ENCODE measurements at places on chromosomes 11 and 22.

DNA sequence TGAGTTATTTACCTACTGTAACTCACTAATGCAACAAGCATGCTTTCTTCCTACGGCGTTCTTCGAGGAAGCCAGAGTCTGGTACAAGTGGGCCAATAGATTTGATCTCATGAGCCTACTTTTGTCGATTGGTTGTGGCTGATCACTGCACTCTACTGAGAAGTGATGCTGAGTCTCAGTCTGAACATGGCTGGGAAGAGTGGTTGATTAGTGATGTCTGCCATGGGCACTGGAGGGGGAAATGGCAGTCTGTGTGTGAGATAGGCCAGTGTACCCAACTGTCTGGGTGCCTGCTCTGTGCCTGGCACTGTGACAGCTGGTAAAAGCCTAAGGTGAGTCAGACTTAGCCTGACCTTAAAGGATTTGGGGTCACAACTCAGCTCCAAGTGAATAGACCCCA lies 28.3 kb downstream of the MYO18B start:
- no peak for DNase-seq

DNA sequence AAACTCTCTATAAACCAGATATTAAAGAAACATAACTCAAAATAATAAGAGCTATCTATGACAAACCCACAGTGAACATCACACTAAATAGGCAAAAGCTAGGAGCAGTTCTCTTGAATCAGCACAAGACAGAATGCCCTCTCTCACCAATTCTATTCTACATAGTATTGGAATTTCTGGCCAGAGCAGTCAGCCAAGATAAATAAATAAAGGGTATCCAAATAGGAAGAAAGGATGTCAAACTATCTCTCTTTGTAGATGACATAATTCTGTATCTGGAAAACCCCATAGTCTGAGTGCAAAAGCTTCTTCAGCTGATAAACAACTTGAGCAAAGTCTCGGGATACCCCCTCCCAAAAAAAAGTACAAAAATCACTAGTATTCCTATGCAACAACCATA lies 359.8 kb downstream of the LRRC4C start:
- DNase-seq, result no peak

GRCh38 chr22:23752750-23753149 lies 1.5 kb downstream of the VPREB3 start:
- DNase-seq, result no peak

- DNase-seq, result no peak
Measured at GRCh38 chr11:65410936-65411680, 11.5 kb upstream of the NEAT1 start.

DNA sequence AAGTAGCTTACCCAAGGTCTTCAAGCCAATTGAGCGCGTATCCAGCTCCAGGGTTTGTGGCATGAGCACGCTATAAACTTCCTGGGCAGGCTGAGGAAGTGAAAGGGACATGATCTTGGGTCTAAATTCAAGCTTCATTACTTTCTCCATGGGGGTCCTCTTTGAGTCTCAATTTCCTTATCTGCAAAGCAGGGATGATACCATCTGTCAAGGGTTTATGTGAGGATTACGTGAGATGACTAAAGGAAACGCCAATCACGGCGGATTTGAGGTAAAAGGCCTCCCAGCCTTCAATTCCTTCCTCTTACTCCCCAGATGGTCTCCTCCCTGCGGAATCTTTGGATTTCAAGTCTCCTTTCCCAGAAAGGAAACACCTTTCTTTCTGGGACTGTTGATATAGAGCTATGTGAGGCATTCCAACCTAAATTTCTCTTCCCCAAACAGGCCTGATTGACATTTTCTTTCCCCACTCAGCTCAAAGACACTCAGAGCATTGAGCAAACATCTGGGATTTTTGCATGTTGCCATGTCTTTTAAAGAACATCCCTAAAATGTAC lies 474.4 kb downstream of the INSC start:
- DNase-seq, result no peak

GRCh38 chr11:75814363-75814676 lies 690 bp upstream of the UVRAG start:
- no peak for DNase-seq

GRCh38 chr11:66638177-66639065 lies at the start of gene RBM4:
Gene RBM4, plus strand, starts transcription at chr11:66638703. Its CDS starts 1,009 bp downstream, at chr11:66639712.
- DNase-seq, result peak; percentile 96

DNA sequence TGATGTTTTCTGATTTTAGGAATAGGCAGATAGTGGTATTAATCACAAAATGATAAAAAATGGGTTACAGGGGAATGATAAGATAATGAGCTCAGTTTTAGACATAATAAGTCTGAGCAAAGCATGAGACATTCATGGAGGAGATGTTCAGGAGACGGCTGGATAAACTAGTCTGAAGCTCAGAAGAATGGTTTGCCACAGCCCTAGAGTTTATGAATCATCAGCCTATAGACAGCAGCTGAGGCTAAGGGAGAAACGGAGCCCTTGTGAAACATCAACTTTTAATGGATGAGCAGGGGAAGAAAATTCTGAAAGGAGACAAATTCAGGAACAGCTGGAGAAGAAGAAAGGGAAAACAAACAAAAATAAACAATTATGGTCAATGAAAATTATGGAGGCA lies 87.2 kb downstream of the RELT start:
- no peak for DNase-seq

DNA sequence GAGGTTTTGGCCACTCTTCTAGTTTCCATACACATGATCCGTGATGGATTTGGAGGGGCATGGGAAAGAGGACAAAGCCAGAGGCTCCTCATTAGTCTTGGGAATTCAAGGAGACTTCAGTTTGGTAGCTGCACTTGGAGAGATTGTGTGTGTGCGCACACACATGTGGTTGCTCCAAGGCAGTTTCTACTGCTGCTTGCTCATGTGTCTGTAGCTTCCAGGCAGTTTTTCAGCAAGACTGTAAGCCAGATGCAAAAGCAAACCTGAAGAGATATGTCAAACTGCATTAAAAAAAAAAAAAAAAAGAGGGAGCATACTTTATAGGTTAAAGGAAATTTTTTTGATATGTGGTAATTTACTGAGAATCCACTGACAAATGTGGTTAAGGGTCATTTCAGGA lies 95.7 kb downstream of the OSBP2 start:
- DNase-seq, result no peak

DNA sequence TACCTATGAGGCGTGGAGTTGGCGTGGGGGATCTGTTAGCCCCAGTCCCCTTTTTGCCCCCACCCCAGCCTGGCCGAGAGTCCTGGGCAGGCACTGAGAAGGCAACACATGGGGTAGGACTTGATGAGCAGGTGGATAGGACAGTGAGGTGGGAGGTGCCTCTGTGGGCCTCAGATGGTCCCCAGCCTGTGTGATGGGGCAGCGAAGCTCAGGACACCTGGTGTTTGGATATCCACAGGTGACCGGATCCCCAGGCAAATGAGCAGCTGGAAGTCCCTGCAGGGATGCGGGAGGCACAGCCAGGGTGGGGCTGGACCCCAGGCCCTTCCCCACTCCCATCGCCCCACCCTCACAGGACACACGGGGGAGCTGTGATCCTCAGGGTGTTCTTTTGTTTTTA lies 9.7 kb downstream of the FBLN1 start:
- no peak for DNase-seq

DNA sequence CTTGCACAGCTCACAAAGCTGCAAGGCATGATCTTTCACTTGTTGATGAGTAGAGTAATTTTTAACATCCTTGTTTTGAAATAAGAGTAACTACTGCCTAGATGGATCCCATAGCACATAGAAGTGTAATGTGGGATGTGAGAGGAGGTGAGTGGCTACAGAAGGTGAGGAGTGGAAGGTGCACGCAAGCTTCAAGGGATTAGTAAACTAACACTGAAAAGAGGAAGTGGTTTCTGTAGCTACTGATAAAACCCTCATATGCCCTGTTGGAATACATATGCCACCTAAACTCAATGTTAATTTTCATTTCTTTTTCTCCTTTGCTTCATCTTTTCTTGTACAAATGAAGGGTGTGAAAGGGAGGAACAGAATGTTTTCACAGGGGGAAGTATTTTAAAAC lies 22.0 kb upstream of the CTSC start:
- no peak for DNase-seq

DNA sequence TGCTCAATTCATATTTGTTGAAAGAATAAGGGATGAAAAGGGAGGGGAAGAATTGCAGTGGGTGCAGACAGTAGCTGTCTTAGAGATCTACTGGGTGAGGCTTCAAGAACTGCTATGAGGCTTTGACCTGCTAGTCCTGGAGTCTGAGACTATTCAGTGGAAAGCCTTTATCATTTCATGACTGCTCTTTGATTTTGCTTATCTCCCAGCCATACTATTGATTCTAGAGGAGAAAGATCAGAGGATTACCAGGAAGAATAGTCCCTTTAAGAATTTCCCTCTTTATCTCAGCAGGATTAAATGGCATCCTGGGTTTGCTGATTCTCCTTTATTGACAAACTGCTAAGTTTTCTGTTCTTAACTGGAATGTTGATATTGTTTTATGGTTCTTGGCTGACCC lies 107.5 kb upstream of the SORL1-AS1 start:
- DNase-seq, result no peak

DNA sequence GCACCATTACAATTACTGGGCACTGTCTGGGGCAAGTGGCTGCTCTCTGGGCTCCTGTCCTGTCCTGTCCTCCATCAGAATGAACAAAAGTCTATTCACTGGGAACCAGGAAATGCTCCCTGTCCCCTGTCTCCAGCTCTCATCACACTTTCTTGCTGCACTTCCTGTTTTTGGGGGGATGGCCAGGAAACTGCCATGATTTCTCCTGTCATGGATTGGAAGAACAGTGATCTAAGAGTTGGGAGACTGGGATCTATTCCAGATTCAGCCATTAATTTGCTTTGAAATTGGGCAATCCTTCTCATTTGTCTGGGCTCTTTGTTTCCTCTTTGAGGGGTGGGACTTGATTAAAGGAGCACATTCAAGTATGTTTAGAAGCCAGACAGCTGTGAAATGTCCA lies 61.4 kb upstream of the KIRREL3 start:
- no peak for DNase-seq

DNA sequence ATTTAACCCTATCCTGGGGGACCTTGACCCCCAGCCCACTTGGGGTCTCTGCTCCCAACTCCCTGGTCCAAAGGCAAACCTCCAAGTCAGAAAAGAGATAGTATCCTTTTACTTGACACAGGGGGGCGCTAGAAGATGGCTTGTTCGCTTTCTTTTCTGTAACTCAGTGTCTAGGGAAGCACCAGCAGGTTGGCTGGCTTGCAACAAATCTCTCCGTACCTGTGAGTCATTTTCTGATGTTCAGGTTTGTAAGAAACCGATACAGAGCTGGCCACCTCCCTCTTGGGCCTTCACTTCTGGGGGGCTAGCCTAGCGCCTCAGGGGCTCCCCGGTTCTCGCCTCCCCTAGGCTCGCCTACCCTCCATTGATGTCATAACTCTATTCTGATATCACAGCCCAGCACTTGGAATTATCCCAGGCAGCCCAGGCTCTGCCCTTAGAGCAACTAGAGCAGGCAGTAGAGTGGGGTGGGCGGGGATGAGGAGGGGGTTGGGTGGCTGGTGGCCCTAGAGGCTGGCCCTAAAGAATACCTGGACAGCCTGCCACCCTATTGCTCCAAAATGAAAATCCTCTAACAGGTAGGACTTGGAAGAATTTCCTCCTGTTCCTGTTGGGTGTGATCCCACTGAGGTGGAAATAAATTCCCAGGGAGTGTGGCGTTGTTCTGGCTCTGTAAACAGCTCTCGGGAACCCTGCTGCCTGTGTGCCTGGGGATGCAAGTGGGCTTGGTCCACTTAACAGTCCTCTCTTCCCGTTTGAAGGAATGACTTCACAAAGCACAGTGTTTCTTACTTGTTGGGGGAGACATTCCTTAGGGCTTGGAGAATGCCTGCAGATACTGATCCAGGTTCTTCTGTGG lies 69.4 kb downstream of the OSBP2 start:
- DNase-seq, result no peak

- DNase-seq, result no peak
Measured at GRCh38 chr11:94504689-94505293, 7.5 kb upstream of the C11orf97 start.

DNA sequence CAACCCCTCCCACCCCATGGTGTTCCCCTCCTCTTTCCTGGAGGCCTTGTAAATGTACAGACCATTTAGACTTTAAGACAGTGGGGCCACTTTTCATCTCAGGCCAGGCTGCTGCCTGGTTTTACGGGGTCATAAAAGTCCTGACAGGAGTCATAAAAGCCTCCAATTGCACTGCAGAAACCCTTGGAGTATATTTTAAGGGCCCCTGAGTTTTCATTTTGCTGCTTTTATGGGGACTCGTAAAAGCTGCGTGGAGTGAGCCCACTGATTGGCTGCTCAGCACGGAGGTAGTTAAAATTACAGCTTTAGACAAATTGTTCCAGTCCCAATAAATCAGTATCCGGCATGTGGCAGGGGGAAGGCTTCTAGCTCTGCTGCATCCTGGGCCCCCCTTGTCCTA lies 627.6 kb downstream of the NTM start:
- no peak for DNase-seq

DNA sequence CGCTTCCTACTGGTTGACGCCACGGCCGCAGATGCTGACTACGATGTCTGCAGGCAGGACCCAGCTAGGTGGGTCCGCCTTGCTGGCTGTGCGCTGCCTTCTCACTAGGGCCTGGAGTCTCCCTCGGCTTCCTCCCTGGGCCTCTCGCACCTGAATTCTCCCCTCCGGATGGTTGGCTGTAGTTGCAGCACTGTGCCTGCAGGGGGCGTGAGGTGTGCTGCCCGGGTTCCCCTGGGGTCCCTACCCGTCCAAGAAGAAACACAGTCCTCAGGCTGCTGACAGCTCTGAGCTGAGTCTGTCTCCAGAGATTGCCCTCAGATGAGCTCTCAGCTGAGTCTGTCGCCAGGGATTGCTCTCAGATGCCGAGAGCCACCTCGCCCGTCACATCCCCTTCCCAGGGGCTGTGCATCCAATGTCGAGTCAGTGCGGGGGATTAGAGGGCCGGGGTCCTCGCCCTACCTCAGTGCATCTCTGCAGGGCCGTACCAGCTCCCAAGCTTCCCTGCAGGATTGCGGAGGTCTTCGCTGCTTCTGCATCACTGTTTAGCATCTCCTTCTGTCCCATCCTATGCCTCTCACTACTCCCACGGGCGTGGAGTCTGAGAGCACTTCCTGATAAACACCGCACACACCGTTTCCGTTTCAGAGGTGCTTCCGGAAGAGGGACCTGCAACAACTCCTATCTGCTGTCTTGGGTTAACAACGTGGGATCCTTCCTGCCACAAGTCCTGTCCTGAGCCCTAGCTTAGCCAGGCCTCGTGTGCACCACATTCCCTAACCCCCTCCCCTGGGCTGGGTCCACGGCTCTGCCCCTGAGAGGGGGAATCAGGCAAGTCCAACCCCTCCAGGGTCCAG lies 196.9 kb downstream of the CSNK2A3 start:
- DNase-seq, result no peak

DNA sequence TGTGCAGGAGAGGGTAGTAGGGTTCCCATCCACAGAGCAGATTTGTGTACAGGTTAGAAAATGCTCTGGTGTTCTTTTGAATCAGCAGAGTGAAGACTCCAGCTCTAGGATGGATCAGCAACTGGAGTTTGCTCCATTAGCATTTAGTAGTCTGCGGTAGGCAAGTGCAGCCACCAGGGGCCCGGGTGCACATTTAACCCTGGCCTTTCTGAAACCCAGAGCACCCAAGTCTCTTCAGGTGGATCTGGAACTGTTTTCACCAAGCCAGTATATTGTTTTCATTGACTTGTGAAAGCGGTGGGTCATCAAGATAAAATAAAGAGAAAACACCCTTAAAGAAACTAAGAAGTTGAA lies 100.8 kb upstream of the CLPB start:
- no peak for DNase-seq
